ENCODE measurements at places on chromosomes 7 and 10. TPM values are rescaled to one million over a fixed set of nuclear protein-coding genes. Genes with fewer than 3 reads are reported as not detected.

Gene IKZF5
- total RNA-seq: 9.8 TPM

Gene GNAI1
- 152 TPM for total RNA-seq

Gene CAV2
- 25.7 TPM for total RNA-seq

Gene GPRIN2
- total RNA-seq: 18.8 TPM

Gene ELMO1
- total RNA-seq: 68.1 TPM

Gene NACAD
- total RNA-seq: 4.9 TPM

Gene MACC1
- 0.41 TPM for total RNA-seq

Gene STEAP1B
- 2.4 TPM for total RNA-seq

Gene NPSR1
- total RNA-seq: not detected

Gene TSPAN15
- 5.7 TPM for total RNA-seq

Measured in frontal cortex (tissue), 4 donors.